ENCODE measurements at places on chromosomes 1 and 21.
A peak's percentile ranks its signal among the peaks of the same experiment; 100 is the strongest.

GRCh38 chr21:17575076-17575475, 37.6 kb downstream of the BTG3 start:
- DNase-seq = no peak

GRCh38 chr1:236998546-236998945, 5.7 kb downstream of the MT1HL1 start:
- no peak for DNase-seq

DNA sequence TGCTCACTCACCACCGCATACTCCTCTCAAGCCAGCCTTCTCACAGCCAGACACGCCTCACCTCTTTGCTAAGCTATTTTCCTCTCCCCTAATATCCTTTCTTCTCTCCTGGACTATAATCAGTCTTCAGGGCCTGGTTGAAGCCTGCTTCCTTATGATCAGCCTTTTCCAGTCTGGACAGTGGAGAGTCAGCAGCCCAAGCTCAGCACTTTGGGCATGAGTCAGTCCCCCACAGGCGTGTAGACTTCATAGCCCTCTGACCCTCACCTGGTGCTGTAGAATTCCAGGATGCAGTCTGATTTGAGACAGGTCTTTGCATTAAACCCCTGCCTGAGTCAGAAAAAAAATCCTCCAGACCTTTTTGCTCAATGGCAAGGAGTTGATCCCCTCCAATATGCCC, 2.5 kb downstream of the HPCAL4 start:
- no peak for DNase-seq

- DNase-seq = no peak
Observed at GRCh38 chr1:229952670-229953520, 114.1 kb upstream of the GALNT2 start.

GRCh38 chr1:66294707-66295370, 239.1 kb upstream of the SGIP1 start:
- DNase-seq = peak; percentile 47

GRCh38 chr21:44955798-44956175, 16.0 kb downstream of the SLX9 start:
- no peak for DNase-seq

DNA sequence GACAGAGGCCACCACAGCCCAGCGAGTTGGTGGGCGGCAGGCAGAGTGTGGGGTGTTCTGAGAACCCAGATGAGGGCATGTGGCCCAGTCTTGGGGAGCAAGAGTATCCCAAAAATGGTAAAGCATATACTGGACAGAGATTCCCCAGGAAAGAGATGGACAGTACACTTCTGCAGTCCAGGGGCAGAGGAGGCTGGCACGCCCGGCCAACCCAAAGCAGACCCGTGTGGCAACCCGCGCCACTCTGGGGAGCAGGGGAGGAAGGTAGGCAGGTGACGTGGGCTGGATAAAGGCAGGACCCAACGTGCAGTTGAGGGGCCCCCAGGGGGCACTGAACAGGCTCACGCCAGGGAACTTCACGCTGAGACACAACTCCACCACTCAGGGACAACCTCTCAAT, 46.4 kb upstream of the RIPK4 start:
- DNase-seq = no peak

DNA sequence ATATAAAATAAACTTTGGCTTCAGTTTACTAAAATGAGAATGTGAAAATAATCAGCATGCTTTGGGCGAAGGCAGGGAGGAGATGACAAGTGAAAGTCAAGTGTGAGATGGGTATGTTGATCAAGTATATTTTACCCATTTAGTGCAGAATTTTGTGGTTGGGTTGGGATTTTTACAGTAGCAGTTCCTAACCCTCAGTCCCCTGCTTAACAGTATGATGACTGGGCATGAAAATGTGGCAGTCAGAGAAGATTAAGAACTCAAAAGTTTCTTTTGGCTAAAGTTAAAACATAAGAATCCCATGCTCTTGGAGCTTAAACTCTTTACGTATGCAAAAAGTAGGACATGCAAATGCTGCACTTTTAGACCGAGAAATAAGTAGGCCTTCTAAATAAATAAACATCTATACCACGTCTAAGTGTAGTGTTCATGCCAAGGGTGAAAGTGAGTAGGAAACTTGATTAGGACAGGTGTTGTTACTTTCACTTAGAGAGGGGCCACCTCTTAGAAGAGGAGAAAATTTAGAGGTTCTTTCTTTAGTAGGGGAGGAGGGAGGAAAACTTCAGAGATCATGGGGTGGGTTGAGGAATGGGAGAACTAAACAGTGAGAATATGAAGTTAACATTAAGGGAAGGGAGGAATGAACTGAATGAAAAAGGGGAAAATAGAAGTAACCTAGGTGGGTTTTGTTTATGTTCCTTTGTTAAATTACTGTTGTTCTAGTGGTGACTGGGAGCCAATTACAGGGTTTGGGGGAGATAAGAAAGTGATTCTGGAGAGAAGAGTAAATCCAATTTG, 127.8 kb downstream of the OSBPL9 start:
- DNase-seq = no peak

GRCh38 chr1:1609822-1610485, 5.3 kb upstream of the MIB2 start:
- no peak for DNase-seq

- DNase-seq = no peak
Observed at GRCh38 chr1:155334962-155335361, 14.3 kb downstream of the RUSC1 start.

DNA sequence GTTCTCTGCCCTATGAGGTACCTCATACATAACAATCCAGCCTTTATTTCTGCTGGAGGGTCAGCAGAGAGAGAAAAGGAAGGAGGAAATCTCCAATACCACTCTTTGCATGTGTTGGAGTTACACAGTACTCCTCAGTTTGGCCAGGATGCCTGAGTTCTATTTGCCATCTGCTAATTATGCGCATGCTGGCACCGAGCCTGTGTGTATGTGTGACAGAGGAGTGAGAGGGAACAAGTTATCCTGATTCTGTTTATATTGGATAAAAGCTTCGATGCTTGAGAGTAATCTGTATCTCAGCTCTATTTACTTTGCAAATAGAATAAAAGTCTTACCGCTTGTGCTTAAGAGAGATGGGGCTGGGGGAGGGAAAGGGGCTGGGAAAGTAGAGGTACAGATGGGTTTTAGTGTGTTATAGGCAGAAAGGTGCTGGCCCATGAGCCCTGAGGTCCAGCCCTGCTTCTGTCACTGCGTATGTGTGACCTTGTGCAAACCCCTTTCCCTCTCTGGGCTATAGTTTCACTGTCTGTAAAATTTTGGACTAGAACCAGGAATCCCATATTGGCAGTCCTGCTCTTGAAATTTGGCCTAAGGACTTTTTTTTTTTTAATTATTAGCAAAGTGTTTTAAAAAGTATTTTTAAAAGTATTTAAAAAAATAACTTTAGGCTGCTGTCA, 54.5 kb upstream of the PLXNA2 start:
- no peak for DNase-seq

- DNase-seq = peak; percentile 47
Observed at GRCh38 chr1:40299366-40300248, 17.5 kb downstream of the COL9A2 start.

DNA sequence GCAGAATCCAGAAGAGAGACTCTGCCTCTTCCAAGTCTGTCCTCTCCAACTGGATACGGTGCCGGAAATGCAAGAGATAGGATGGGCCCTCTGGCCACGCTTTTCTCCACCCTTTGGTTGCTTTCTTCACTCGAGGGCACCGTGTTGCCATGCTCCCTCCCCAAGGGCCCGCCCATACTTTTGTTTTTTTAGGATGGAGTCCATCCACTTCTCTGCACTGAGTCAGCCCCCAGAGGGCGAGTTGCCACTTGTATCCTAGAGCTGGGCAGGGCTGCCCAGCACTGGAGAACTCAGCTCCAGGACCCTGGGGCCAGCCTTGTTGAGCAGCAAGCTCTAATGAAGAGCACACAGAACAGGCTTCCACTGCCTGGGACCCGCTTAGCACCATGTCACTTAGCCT, 25.5 kb downstream of the IFNGR2 start:
- DNase-seq = no peak

DNA sequence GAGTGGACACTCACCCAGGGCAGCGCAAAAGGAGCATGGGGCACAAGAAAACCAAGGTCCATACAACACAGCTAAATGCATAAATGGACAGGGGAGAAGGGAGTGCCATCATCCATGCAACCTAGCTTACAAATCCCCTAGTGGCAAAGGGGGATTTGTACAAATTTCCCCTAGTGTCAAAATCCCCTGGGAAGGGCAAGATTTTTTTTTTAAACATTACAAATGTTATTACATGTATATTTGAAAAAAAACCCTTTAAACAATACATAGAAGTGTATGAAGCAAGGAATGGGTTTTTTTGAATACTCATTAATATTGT, 89.6 kb upstream of the IVNS1ABP start:
- no peak for DNase-seq

- peak; percentile 12 for DNase-seq
Observed at GRCh38 chr1:19210772-19211549, 895 bp upstream of the UBR4 start.

DNA sequence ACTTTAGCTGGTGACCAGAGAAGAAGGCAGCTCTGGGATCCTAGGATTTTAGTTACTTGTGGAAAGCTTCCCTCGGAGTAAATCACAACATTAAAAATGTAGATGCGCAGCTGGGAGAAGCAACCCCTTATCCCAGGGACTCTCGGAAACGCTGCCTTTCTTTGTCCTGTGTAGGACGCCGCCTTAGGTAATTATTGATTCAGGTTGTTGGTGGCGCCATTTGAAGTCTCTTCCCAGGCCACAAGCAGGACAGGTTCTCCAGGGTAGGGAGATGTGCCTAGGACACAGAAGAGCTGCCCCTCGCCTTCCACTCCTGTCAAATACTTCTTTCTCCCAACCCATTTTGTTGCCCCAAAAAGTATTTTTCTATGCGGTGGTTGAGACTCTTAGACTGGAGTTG, 10.3 kb downstream of the SLC37A1 start:
- no peak for DNase-seq

GRCh38 chr1:235954306-235955283, 87.9 kb upstream of the LYST start:
- DNase-seq = no peak

GRCh38 chr1:51247499-51247898, 11.4 kb downstream of the RNF11 start:
- no peak for DNase-seq

- no peak for DNase-seq
Observed at GRCh38 chr1:216020743-216021345, 402.4 kb downstream of the USH2A start.

Measured in fibroblast of skin of right quadriceps (primary cell).